ENCODE measurements at places on chromosomes 7 and 10.

DNA sequence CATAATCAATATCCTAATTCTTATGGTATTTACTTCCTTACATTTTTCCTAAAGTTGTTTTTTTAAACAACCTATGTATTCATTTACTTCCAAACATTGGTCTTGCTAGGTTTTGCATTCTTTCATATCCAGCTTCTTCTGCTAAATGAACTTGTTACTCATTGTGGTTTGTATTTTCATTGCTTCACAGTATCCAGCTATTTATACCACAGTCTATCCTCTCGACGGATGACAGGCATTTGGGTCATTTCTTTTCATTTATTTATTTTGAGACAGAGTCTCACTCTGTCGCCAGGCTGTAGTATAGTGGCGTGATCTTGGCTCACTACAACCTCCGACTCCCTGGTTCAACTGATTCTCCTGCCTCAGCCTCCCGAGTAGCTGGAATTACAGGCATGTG lies 66.8 kb downstream of the CCDC6 start:
- DNase-seq, result peak; percentile 36

GRCh38 chr7:148058092-148058491 lies 532.5 kb upstream of the C7orf33 start:
- no peak for DNase-seq

- no peak for DNase-seq
Measured at GRCh38 chr10:21510241-21511094, 15.0 kb downstream of the SKIDA1 start.

DNA sequence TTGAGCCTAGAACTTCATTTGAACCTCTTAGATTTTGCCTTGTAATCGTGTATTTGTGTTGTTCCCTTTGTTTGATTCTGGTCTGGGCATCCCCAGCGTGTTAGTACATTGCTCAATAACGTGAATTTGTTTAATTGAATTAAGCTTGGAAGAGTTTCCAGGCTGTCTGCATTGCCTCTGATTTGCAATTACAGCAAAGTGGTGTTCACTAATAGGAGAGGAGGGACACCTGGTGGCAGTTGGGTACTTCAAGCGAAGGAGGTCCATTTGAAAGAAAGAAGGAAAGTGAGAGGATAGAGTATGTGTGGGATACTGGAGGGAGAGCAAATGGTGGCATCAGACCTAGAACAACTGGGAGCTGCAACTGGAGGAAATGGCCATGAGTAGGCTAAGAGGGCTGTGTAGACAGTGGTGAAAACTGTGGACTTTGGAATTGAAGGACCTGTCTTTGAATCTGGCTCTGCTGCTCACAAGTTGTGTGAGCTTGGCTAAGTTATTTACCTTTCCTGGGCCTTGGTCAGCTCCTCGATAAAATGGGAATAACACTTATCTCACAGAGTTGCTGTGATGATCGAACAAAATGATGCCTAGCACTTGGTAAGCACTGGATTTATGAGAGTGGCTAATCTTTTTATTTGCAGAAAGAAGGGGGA lies 15.1 kb downstream of the LSMEM1 start:
- no peak for DNase-seq

DNA sequence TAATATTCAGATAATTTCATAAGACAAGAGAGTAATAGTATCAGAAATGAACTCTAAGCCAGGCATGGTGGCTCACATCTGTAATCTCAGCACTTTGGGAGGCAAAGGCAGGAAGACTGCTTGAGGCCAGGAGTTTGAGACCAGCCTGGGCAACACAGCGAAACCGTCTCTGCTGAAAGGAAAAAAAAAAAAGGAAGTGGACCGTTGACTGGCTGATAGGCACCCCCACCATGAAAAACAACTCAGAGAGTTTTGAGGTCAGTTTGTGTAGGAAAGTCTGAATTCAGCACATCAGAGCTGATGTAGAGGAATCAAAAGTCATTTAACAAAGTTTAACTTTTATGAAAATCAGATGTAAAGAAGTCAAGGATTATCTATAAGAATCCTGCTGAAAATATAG lies 63.2 kb upstream of the AMPH start:
- no peak for DNase-seq
